Psoas muscle (tissue), 8 donors: ENCODE measurements at places on chromosomes 16 and 17. TPM values are rescaled to one million over a fixed set of nuclear protein-coding genes. Genes with fewer than 3 reads are reported as not detected.
A peak's percentile ranks its signal among the peaks of the same experiment; 100 is the strongest.

GRCh38 chr16:68902003-68902968 is 59.0 kb downstream of the TANGO6 start:
- no peak for DNase-seq

DNA sequence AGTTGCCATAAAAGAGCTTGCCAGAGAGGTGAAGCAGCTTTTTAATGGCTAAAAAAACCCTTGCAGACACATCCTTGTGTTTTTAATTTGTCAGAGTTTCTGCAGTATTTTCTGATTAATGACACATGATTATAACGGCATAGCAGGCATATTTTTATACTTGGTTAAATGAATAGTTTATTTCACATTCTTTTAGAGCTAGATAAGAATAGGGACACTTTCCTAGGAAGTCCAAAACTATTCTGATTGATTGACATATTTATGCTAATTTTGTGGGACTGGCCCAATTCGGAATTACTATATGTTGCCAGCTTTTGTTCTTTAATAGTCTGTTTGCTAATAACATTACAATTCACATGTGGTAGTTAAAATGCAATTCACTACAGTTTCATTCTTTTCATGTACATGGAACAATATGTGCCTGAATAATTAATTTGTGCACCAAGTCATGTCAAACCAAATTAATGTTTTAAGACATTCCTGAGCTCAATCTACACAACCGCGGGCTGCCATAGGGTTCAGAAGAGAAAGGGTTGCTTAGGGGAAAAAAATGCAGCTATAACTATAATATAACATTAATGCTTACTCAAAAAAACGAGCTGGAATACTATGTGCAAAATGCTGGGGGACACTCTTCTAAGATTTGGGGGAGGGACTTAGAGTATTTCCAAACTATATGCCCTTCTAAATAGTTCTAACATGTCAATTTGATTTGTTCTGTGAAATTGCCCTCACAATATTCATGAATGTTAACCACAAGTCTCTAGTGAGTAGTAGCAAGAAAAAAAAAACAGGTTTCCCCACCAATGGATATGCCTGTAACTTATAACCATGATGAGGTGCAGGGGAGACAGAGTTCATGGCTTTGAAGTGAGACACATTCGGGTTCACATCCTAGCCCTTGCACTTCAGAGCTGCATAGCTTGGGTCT is 305.4 kb downstream of the CEP112 start:
- DNase-seq = no peak

DNA sequence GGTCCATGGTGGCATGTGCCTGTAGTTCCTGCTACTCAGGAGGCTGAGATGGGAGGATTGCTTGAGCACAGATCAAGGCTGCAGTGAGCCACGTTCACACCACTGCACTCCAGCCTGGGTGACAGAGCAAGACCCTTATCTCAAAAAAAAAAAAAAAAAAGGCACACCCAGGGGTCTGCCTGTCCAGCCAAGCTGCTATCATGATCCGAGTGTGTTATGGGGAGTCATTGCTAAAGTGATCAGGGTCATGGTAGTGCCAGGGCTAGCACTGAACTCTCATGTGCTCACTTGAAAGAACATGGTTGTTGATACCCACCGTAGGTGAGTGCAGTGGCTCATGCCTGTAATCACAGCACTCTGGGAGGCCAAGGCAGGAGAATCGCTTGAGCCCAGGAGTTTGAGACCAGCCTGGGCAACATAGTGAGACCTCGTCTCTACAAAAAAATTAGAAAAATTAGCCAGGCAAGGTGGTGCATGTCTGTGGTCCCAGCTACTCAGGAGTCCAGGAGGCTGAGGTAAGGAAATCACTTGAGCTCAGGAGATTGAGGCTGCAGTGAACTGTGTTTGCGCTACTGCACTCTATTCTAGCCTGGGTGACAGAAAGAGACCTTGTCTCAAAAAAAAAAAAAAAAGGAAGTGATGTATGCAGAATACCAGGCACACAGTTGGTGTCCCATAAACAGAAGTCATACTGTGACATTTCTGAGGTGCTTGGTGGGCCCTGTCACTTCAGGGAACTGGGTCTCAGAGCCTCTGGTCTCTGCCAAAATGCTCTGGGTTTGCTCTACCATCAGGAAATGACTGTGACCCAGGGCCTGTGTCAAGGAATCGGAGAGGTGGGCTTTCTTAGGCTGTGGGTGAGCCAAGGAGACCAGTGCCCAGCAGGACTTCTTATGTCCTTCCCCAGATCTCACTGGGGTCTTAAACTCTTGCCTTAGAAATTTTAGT is 2.2 kb downstream of the PRM1 start:
- no peak for DNase-seq

GRCh38 chr17:27532269-27533263 is 76.3 kb downstream of the KSR1 start:
- peak; percentile 21 for DNase-seq

DNA sequence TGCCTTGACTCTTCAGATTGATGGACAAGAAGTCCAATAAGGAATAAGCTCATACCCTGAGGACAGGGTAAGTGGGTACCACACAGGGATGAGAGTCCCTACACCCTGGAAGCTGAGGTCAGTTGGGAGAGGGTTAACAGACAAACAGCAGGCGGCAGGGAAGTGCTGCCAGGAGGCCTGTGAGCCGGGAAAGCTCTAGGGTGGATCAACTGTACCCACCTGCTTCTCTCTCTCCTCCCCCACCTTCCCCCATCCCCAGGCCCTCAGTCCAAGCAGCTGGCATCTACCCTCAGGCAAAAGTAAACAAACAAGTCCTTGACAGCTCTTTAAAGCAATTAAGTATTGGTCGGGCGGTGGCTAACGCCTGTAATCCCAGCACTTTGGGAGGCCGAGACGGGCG is 20.7 kb upstream of the MYLK3 start:
- DNase-seq = peak; percentile 31

- DNase-seq = no peak
Observed at GRCh38 chr16:88983771-88984687, 7.0 kb upstream of the CBFA2T3 start.

DNA sequence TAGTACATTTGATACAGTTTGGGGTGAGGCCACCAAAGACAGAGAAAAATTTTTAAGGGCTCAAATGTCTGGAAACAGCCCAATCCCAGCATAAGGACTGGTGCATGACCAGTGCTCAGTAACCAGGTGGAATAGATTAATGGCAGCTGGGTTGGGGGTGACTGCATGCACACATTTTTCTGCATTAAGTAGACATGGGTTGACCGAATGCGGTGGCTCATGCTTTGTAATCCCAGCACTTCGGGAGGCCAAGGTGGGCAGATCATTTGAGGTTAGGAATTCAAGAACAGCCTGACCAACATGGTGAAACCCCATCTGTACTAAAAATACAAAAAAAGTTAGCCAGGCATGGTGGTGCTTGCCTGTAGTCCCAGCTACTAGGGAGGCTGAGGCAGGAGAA is 121.1 kb upstream of the HSBP1 start:
- DNase-seq = no peak

DNA sequence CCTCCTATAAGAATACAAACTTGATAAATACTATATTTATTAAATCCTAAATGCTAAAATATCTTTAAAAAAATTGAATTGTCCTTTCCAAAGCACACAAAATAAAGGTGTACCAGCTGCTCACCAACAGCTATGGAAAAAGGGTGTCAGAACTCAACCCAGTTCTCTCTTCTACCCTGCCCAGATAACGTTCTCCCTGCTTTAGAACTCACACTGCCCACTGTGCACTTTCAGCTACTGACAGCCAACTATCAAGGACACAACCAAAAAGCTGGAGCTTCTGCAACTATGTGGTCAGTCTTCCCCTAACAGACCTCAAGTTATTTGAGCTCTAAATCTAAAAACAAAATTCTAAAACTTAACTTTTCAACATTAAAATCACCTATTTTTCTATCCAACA is 13.7 kb downstream of the AP1G1 start:
- DNase-seq = no peak

GRCh38 chr17:59762049-59762823 is 54.8 kb downstream of the VMP1 start:
- DNase-seq = no peak

GRCh38 chr17:18981642-18982424 is 22.7 kb downstream of the FAM83G start:
- DNase-seq = no peak

GRCh38 chr17:57010487-57010886 is 32.6 kb downstream of the SCPEP1 start:
- DNase-seq = no peak

- DNase-seq = no peak
Observed at GRCh38 chr17:19741832-19742457, 6.2 kb downstream of the ALDH3A1 start.

- DNase-seq = no peak
Observed at GRCh38 chr17:12992676-12993075, 25.2 kb downstream of the ELAC2 start.

Gene AANAT
- not detected for total RNA-seq

Gene ZMYND15
- 0.08 TPM for total RNA-seq

Gene MARVELD3
- not detected for total RNA-seq

Gene KRT25
- total RNA-seq = not detected

Gene HP
- 4.3 TPM for total RNA-seq
